ENCODE measurements at places on chromosomes 16 and 17. TPM values are rescaled to one million over a fixed set of nuclear protein-coding genes. Genes with fewer than 3 reads are reported as not detected.

GRCh38 chr17:68344701-68345136 is 53.4 kb downstream of the ARSG start:
- peak; percentile 55 for DNase-seq

- no peak for DNase-seq
These were observed 56.0 kb downstream of the CDH13 start for GRCh38 chr16:82682767-82683166.

DNA sequence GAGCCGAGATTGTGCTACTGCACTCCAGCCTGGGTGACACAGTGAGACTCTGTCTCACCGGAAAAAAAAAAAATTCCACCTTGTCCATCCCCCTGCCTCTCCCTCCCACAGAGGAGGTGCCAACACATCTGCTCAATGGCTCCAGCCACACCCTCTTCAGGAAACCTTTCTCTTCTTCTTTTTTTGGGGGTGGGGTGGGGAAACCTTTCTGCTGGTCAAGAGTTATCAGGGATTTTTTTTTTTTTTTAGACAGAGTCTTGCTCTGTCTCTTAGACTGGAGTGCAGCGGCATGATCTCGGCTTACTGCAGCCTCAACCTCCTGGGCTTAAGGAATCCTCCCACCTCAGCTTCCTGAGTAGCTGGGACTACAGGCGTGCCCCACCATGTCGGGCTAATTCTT is 18.7 kb downstream of the TNS4 start:
- no peak for DNase-seq

DNA sequence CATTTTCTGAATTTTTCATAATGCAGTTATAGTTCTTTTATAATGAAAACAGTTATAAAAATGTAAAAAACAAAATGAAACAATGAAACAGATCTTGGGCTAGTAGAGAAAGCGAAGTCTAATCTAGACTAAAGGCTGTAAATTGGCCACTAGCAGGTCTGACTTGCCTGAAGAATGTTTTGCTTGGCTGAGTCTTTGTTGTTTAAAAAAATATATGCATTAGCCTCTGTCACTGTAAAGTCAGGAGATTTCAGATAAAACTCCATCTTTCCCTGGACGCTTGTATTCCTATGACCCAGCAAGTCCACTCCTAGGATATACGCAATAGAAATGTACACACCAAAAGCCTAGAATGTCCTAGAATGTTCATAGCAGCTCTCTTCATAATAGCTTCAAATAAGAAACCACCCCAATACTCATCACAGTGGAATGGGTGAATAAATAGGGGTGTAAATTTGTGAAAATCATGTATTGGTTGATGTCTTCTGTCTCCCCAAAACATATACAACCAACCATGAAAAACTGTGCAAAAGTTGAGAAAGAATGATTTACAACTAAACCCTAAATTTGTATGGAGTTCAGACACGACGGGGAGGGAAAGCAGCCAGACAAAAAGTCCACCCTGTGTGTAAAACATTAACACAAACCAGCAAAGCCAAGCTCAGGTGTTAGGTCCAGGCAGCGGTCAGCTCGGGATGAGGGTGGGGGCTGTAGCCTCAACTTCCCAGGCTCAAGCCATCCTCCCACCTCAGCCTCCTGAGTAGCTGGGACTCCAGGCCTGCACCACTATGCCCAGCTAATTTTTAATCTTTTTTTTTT is 37.7 kb upstream of the MEAK7 start:
- DNase-seq, result no peak

DNA sequence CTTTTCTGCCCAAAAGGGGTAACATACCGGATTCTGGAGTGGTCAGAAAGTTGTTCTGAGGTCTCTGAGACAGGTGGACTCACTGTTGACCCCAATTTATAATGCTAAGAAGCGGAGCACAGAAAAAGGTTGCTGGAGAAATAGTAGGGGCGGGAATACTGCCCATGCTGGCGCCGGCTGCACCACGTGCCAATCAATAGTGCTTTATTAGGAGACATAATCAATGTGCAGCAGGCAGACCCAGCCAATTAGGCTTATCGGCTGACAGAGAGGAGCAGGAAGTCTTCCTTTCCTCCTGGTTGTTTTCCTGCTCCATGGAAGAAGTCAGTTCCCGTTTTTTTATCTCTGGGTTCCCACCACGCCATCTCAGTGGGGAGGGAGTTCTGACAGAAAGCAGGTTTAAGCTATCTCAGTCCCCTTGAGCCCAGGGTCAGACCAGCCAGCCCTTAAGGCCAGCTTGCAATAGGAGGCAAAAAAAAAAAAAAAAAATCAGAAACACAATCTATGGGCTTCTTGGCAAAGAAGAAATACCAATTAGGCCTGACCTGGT is 68.2 kb upstream of the IRX6 start:
- DNase-seq, result no peak

DNA sequence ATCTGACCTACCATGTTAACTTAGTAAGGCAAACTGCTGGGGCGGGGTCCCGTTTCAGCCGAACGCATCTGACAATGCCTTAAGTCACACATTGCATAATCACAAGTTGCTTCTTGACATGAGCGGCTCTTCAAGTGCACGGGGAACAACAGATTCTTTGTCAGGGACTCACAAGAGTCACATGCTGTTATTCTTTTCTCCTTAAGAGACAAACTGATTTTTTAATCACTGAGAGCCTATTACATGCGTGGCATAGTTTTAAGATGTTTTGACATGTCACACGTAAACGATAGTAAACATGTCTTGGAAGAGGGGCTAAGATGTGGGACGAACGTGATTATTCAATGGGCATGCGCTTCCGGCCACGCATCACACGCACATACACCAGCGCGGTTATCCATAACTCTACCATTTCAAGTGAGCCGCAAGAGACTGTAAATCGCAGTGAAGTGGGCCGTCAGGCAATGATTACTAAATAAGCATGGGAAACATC is 63.4 kb downstream of the ADCY9 start:
- peak; percentile 77 for DNase-seq

GRCh38 chr16:56457927-56458470 is 6.6 kb downstream of the OGFOD1 start:
- DNase-seq, result no peak

DNA sequence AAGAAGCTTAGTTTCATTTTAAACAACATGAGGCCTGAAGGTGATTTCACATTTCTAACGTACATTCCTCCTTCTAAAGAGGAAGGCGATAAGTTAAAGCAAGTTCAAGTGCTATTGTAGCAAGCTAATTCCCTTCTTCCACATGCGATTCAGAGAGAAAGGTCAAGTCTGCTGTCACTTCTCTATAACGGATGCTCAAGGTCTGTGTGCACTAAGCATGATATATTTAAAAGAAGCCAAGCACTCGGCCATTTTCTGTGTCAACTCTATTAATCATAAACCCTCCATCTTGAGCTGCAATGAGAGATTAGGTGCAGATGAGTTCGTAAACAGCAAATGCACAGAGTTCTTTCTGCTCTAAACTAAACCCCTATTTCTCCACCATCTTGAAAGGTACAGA is 568.8 kb upstream of the ZFHX3 start:
- DNase-seq, result no peak

GRCh38 chr16:73062001-73062616 is 14.2 kb upstream of the ZFHX3 start:
- DNase-seq, result no peak

Gene SRL
- 1.1 TPM for total RNA-seq

Gene KRTAP4-1
- total RNA-seq, result not detected

Gene KRT20
- not detected for total RNA-seq

Measured in upper lobe of left lung (tissue), 6 donors.